ENCODE measurements at places on chromosomes 16 and 17. TPM values are rescaled to one million over a fixed set of nuclear protein-coding genes. Genes with fewer than 3 reads are reported as not detected.

The P2RX1 gene
- 0.23 TPM for total RNA-seq

The HEATR9 gene
- not detected for total RNA-seq

DNA sequence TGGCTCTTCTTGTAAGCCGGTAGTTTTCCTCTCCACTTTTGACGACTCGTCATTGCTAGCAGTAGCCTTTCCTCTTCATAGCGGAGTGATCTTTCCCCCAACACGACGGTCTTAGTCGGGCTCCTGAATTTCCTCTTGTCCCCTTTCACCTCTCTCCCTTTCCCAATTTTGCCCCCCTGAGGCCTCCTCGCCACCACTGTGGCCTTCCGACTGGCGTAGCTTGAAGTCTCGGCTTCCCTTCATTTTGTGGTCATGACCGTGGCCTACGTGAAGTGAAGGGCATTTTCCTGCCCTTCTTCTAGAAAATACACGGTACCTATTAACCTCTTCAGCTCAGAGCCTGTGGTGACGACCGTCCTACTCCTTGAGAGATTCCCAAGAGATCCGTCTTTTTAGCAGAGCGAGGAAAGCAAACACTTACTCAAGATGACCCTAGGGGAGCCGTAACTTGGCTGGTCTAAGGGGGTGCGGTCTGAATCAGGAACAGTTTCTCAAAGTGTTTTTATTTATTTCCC lies 787 bp downstream of the PRKAR1A start:
- peak; percentile 35 for DNase-seq

The CYLD gene
- total RNA-seq, result 9.8 TPM

GRCh38 chr16:31487071-31487719 lies 4.3 kb downstream of the SLC5A2 start:
- DNase-seq, result no peak

- DNase-seq, result no peak
Observed at GRCh38 chr17:73901661-73902415, 257.6 kb upstream of the SDK2 start.

GRCh38 chr16:85028685-85029407 lies 1.3 kb downstream of the KIAA0513 start:
- DNase-seq, result peak; percentile 32

The KCNJ16 gene
- total RNA-seq, result 9.3 TPM
